ENCODE measurements at places on chromosomes 5 and 9. TPM values are rescaled to one million over a fixed set of nuclear protein-coding genes. Genes with fewer than 3 reads are reported as not detected.

DNA sequence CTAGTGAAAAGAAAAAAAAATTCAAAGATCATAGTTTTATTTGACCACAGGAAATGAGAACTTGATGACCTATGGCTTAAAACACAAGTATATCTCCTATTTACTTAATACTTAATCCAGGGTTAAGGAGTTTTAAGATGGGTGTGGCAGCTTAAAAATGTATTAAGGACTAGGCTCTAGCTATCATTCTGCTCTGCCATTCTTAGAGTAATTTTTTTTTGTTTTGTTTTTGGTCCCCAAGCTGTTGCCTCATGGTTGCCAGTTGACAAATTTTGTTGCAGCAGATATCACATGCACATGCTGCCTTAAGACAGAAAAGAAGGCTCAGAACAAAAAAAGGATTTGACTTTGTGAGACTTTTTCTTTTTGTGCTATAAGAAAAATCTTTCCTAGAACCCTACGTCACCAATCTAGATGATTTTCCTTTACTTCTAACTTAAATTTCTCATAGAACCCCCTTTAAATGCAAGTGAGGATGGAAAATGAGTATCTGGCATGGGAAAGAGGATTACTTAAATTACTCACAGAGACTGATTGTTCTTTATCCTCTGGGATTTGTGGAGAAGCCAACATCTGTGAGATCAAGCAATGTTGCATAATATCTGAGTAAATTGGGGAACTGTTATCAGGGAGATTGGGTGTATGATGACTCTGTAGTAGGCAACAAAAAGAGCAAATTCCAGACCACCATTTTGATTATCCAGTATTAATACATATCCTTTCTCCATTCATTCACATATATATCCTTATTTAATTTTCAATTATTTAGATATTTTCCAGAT lies 364.7 kb upstream of the CD180 start:
- DNase-seq, result no peak

DNA sequence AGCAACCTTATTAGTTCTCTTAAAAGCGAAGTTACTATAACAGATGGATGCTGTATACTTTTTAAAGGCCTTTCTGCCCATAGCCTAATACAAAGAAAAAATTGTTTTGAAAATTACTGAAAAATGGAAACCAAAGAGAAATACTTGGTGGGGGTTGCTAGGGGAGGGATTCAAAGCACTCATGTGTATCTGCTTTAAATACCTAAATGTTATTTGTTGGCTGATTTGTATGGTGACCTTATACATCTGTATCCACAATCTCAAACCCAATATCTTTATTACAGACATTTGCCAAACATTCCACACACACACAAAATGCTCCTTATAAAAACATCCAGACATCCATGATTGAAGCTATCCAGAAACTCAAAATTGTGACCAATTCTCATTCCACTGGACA lies 172.0 kb downstream of the ADAMTS12 start:
- DNase-seq, result no peak

ADRA1B gene
- 0.29 TPM for total RNA-seq

C5orf58 gene
- not detected for total RNA-seq

- DNase-seq, result no peak
Observed at GRCh38 chr5:91495699-91496098, 112.6 kb upstream of the ARRDC3 start.

GRCh38 chr5:7181841-7182240 lies 214.1 kb upstream of the ADCY2 start:
- no peak for DNase-seq

GRCh38 chr5:58849921-58850667 lies 267.2 kb downstream of the RAB3C start:
- peak; percentile 56 for DNase-seq

- DNase-seq, result peak; percentile 64
Observed at GRCh38 chr9:91676046-91676445, 252.4 kb upstream of the NFIL3 start.

All from PC-3 (cell line).